ENCODE measurements at places on chromosomes 11 and 22.

GRCh38 chr11:64373598-64373974, 14.6 kb downstream of the RPS6KA4 start:
- no peak for DNase-seq

DNA sequence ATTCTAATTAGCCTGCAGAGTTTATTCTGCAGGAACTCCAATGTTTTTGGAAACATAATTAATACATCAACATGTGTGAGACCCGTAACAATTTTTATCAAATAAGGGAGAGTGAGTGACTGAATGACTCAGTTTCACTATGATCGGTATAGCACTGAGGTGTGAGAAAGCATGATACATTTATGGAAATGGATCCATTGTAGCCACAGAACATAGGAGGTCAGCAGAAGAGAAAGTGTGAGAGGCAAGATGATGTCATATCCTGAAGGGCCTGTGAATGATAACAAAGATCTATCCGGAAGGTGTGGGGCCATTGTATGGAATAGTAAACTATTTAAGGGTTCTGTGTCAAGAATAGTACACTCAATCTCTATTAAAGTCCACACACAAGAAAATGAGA, 1406.1 kb upstream of the TENM4 start:
- no peak for DNase-seq

DNA sequence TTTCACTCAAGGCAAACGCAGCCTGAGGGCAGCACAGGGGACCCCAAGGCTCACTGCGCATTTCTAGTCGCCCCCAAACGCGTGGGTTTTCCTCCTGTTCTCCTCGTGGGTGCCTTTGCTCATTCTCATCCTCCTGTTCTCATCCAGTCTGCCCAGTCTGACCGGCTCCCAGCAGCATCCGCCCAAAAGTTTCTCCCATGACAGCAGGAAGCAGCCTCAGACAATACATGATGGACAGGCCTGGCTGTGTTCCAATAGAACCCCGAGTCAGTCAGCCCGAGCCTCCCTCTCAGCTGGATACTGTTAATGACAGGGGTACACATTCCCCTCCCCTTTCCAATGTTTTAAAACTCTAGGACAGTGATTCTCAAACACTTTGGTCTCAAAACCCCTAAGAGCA, 22.5 kb upstream of the KRTAP5-7 start:
- no peak for DNase-seq

- DNase-seq: peak; percentile 33
Observed at GRCh38 chr11:67732045-67732787, 57.8 kb upstream of the ALDH3B2 start.

GRCh38 chr11:47188259-47188658, 2.0 kb upstream of the PACSIN3 start:
- no peak for DNase-seq

- no peak for DNase-seq
Observed at GRCh38 chr11:116427337-116427902, 345.4 kb downstream of the BUD13 start.

GRCh38 chr11:70194792-70195791, 8.0 kb upstream of the FADD start:
- no peak for DNase-seq

DNA sequence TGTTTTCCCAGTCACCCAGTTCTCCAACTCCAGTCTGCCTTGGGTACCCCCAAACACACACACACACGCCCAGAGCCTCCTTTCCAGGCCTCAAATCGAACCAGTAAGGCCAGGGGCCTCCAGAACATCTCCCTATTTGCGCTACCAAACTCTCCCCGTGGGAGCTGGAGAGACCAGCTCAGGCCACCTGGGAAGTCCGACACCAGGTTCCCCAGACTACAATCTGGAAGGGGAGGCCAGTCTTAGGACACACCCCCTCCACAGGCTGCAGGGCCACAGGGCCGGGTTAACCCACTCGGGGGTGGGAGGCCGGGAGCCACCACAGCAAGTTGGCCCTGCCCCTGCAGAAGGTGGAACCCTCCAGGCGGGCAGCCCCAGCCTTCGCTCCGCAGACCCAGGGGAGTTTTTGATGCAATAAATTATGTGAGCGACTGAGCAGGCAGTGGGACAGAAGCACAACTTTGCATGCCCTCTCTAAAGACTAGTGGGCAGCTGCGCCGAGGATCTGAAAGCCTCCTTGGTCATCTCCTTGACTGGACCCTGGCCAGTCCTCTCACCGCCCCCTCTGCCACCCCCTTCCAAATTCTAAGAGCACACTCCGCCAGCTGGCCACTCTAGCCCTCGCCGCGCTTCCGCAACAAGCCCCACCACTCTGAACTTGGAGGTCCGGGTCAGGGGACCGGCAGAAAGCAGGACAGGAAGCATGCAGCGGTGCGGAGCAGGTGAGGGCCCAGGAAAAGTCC, 2.8 kb downstream of the IGF2 start:
- DNase-seq: no peak

DNA sequence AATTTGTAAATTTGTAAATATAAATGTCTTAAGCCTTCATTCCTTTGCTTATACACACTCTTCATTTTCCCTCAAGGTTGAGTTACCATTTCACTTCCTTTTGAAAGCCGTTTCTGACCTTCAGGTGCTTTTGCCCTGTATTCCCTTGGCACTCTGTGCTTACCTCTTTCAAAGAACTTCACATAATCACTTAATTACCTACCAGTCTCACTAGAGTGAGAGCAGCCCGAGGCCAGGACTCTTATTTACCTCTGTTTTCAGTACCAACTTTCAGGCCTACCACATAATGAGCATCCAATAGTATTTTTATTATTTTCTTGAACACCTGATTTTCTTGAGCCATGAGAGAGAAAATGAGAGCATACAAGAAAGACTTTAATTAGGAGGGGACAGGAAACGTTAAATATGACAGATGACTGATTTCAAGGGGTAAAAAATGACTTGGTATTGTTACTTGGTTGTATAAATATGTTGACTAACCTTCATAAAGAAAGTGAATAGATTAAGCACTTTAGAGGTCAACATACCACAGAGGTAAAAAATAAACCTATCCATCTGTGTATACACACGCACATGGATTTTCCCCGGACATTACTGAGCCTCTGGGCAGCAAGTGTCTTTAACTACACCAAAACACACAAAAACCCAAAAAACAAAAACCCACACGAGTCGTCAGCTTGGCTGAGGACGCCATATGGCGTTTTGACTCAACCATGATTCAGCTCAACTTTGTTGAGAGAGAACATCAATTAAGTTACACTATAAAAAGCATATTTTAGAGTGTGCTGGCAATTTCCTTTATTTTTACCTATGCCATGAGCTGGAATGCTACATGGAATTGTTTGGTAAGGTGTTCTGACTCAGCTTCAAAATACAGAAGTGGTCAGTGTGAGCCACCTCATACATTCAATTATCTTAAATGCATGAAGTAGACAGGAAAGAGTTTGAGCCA, 7.6 kb downstream of the ATXN10 start:
- DNase-seq: no peak

DNA sequence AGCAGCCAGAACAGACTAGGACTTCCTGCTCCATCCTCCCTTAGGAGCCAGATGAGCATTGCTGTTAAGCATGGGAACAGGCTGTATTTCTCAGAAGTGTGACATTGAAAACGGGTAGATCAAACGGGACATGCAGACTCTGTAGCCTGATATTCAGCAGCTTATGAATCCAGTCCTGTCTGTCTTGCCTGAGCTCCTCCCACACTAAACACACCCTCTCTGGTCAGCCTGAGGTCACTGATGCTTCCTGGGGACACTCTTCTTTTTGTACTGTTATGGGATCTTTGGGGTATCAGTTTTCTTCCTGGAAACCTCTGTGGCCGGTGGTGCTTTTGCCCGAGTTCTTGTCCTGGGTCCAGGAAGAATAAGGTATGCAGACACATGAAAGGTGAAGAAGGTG, 35.8 kb downstream of the C11orf91 start:
- DNase-seq: no peak

DNA sequence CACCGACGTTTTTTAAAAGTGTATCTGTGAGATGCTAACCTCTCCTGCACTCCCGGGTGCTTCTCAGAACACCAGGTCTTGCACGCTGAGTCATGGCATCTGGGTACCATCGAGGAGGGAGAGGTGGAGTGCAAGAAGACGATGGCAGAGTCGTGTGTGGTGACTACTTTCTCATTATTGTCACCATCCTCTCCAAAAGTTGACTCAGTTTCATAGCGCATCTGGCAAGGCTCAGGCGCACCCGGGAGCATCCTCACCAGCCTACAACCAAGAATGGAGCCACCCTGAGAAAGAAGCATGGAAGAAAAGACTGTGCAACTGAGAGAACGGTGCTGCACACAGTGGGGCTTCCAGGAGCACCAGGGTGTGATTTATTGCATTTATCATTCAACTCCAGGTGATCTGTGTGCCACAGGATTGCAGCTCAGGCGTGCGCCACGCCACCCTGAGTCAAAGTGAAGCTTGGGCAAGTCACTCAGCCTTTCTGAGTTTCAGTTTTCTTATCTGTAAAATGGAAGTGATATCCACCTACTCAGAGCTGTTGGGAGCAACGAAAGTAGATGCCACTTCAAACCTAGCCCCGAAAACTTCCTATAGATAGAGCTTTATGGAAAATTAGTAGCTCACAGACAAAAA, 65.4 kb downstream of the LINC01488 start:
- DNase-seq: no peak

DNA sequence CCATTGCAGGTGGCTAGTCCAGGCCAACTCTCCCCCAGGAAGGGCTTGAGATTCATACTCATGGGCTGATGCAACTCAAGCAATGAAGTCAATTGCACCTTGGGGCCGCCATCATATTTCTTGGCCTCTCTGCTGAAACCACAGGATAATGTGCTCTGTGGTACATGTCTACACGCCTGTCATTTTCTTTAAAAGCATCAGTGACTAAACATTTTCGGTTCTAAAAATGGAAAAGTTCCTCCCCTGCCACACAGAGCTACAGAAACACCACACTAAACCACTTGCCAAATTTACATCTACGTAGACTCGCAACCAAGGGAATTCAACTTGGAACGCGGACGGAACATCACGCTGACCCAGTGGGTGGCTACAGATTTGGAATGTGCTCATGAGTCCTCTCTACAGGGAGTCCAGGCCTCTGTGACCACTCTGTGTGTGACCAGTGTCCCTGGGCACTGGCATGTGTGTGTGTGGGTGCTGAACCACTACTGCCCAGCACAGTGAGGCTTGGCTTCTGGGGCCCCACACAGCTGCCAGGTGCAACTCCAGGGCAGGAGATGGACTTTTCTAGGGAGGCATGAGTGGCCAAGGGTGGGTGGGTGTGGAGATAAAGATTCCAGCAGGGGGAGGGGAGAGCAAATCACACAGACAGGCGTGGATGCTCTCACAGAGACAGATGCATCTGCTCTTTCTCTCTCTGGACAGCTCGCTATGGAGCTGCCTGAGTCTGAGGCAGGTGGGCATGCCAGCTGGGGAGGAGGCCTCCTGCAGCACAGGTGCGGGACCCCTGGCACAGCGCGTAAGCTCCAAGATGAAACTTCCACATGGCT, 261.9 kb downstream of the CTTN start:
- DNase-seq: no peak

- no peak for DNase-seq
Observed at GRCh38 chr11:14346303-14346955, 12.6 kb downstream of the RRAS2 start.

DNA sequence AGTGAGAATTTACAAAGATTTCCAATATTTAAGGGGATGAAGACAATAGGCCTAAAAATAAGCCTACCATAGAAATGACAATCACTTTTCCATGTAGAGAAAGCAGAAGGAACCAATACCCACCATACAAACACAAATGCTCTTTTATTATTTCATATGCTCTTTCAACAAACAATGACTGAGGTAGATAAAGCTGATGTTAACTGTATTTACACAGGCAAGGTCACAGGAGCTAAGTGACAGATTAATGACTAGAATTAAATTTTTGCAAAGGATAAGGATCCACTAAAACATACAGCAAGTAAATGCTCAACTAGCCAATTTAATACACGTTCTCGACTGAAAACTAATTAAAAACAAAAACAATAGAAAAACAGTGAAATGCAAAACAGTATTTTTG, 34.2 kb downstream of the PICALM start:
- DNase-seq: no peak

- peak; percentile 46 for DNase-seq
Observed at GRCh38 chr22:37462983-37463382, 23.2 kb downstream of the MFNG start.

DNA sequence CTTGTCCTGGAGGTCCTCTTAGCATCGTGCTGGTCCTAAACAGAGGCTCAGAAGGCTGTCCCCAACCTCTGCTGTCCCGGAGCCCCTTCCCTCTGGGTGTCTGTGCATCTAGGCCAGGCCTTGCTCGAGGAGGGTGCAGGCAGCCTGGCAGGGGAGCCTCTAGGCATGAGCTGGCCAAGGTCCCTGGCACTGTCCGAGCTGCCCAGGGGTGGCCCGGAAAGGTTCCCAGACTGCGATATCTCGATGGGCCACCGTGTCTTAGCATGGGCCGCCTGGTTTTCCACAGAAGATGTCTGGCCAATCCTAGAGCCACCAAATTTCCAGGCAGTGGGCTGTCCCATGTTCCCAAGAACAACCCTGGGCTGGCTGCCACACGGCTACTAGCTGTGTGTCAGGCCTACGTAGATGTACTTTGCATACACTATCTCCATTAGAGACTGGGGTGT, 24.6 kb upstream of the SMIM38 start:
- no peak for DNase-seq

DNA sequence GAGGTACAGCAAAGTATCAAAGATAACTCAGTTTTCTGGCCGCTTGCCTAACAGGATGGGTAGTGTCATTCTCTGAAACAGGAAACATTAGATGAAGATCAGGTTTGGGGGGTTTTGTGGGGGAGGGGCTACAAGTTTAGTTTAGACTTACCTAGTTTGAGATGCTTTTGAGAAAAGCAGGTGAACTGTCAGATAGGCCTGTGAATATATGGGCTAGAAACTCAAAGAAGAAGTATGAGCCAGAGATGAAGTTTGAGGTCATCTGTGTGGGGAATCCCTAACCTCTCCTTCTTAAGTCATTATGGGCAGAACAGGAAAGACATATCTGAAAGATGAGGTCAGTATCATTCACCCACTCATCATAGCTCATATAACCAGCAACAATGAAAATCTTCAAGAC, 11.9 kb downstream of the HOATZ start:
- DNase-seq: peak; percentile 69

- DNase-seq: no peak
Observed at GRCh38 chr11:125241104-125241503, 76.6 kb downstream of the PKNOX2 start.

DNA sequence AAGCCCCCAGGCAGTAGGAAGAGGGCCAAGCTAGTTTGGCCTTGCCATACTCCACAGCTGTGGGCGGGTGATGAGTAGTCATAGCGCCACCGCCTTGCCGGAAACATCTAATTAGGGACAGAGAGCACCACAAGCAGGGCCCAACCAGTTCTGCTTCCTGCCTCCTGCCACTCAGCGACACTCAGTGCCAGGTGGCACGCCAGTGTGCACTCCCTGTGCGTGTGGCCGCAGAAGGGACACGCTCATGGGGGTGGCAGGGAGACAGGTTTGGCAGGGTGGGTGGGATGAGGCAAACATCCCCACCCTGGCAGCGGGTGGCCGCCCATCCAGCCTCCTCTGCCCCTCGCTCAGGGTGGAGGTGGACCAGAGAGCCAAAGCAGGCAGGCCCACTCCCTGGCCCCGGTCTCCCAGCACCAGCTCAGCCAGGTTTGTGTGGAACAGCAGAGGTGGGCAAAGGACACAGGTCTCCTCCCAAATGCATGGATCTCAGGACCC, 4.9 kb downstream of the OVOL1 start:
- no peak for DNase-seq

GRCh38 chr11:43537833-43538615, 142.5 kb upstream of the HSD17B12 start:
- DNase-seq: no peak

GRCh38 chr11:58770166-58770565, 38.4 kb upstream of the GLYAT start:
- DNase-seq: no peak

GRCh38 chr11:73632996-73633395, 13.4 kb upstream of the PLEKHB1 start:
- no peak for DNase-seq

GRCh38 chr22:38454353-38455075, 485 bp downstream of the KCNJ4 start:
- no peak for DNase-seq
